AG08396 (cell line): ENCODE measurements at places on chromosomes 12 and 14.

DNA sequence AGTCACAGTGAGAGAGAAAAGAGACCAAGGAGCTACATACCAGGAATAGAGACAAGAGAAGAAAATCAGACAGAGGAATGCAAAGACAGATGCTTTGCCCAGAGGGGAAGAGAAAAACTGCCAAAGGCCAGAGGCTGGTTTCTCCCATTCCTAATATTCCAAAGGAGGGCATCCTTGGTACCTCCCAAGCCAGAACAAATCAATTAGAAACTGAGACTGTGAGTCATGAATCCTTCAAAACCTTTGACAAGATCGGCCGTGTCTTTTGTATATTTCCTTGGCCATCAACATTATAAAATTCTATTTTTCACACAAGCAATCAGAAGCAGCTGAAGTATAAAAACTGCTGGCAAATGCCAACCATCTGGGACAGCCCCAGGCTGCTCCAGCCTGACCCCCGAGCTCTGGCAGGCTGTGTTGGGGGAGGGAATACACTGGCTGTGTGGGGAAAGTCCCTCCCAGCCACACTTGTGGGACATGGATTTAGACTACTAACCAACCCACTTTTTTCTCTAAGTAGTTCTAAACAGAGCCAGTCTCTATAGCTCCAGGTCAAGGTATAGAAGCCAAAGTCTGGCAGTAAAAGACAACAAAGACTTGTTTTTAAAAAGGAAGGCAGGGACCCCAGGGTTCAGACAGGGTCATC, 13.7 kb downstream of the POMT2 start:
- DNase-seq, result no peak

- no peak for DNase-seq
Observed at GRCh38 chr12:9760120-9760519, 581 bp downstream of the CD69 start.

DNA sequence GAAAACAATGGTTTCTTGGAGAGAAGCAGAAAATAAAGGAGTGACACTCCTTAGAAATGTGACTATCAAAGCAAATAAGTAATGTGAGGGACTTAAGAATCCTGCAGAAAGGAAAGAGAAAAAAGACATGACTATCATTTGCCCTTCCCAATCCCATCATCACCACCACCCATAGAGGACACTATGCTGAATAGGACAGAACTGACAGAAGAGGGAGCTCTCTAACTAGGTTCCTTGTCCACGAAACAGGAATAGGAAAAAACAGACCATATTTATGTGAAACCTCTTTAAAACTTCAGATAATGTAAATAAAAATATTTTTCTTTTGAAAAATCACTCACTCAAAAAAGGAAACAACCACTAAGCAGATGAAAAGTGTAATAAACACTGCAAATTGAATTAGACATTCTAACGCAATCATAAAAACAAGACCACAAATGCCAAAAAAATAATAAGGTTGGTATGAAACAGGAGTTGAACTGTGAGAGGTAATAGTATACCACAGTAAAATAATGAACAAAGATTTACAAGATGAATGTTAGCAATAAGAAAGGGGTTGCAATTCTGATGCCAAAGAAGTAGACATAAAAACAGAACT, 24.1 kb downstream of the KLRD1 start:
- peak; percentile 53 for DNase-seq

DNA sequence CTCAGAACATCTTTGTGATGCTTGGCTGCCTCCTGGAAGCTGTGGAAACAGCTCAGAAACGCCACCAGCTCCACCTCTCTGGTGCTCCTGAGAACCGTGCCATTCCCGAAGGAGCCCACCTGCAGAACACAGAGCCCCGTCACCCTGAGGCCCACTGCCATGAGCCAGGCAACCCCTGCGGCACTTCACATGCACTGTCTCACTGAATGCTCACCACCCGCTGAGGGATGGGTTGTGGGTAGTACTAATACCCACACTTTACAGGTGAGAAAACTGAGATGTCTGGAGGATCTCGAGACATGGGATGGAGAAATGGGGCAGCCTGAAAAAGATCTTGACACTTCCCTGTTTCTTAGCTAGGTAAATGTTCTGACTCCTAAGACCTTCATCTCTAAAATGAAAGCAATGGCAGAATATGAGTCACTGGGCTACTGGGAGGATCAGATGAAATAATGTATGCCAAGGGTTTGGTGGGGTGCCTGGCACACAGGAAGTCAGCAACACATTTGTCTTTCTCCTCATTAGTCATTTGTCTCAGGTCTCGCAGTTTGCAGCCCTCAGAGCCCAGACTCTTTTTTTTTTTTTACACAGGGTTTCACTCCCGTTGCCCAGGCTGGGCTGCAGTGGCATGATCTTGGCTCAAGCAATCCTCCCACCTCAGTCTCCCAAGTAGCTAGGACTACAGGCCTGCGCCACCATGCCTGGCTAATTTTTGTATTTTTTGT, 5.3 kb downstream of the OASL start:
- DNase-seq, result no peak

GRCh38 chr12:69475237-69475975, 5.2 kb downstream of the FRS2 start:
- DNase-seq, result peak; percentile 26

DNA sequence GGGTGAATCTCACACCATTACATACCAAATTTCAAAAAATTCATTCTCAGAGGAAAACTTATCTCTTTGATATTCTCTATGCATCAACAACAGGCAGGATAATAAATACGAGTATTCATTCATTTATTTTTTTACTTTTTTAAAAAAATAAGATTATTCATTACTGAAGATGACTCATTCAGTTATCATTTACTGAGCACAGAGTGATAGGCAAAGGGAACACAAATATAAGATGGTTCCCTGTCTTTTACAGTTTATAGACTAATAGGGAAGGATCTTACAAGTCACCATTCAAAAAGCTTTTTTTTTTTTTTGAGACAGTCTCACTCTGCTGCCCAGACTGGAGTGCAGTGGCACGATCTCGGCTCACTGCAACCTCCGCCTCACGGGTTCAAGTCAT, 5.0 kb upstream of the PABPN1 start:
- no peak for DNase-seq

GRCh38 chr14:75298187-75298965, 19.7 kb downstream of the FOS start:
- DNase-seq, result no peak

DNA sequence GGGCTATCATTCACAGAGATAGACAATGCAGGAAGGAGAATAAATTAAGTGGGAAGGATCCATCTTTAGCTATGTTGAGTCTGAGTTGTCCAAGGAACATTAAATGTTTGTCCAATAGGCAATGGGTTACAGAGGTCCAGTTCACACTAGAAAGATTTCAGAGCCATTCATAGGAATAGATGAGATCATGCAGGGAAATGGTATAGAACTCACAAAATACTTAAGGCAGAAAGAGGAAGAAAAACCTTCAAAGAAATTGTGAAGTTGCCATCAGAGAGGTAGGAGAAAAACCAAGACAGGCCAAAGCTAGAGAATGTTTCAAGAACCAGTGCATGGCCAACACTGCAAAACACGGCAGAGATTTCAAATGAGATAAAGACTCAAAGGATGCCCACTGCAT, 94.1 kb downstream of the PHLDA1 start:
- no peak for DNase-seq

DNA sequence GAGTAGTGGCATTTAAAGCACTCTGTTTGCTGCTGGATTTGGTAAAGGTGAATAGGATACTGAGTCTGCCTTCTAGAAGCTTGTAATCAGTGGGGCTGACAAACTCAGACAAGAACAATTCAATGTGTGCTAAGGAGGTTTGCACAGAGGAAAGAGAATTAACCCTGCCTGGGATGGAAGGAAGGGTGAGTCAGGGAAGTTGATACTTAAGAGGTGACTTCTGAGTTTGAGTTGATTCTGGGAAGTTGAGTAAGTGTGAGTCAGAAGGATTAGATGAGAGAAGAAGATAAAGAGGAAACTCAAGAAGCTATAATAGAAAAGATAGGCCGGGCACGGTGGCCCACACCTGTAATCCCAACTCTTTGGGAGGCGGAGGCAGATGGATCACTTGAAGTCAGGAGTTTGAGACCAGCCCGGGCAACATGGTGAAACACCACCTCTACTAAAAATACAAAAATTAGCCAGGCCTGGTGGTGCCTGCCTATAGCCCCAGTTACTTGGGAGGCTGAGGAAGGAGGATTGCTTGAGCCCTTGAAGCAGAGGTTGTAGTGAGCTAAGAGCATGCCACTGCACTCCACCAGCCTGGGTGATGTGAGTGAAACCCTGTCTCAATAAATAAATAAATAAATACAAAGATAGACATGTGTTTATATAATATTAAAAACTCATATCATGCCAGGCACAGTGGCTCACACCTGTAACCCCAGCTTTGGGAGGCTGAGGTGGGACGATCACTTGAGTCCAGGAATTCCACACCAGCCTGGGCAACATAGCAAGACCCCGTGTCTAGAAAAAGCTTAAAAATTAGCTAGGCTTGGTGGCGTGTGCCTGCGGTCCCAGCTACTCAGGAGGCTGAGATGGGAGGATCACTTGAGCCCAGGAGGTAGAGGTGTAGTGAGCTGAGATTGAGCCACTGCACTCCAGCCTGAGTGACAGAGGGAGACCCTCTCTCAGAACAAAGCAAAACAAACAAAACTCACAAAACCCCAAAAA, 126.8 kb upstream of the CPM start:
- peak; percentile 18 for DNase-seq

GRCh38 chr14:39107591-39107996, 4.6 kb upstream of the SEC23A start:
- peak; percentile 32 for DNase-seq

DNA sequence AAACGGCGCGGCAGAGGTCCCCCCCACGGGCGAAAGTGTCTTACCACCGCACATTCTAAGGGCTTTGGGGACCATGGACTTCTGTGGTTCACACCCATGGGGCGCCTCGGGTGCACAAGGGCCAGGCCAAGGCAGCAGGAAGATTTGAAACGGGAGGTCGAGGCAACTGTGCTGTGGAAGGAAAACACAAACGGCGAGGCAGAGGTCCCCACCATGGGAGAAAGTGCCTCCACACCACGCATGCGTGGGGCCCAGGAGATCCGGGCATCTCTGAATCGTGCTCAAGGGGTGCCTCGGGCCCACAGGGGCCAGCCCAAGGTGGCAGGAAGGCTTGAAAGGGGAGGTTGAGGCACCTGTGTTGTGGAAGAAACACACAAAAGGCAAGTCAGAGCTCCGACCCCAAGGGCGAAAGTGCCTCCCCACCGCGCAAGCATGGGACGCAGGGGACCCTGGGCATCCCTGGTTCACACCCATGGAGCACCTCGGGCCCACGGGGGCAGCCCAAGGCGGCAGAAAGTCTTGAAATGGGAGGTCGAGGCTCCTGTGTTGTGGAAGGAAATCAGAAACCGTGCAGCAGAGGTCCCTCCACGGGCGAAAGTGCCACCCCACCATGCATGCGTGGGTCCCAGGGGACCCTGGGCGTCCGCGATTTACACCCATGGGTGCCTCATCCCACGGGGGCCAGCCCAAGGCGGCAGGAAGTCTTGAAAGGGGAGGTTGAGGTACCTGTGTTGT, 371.0 kb downstream of the ALG10 start:
- DNase-seq, result no peak

- DNase-seq, result no peak
Observed at GRCh38 chr12:83128540-83128939, 441.8 kb downstream of the TMTC2 start.

- no peak for DNase-seq
Observed at GRCh38 chr14:78425782-78426181, 255.6 kb downstream of the NRXN3 start.

DNA sequence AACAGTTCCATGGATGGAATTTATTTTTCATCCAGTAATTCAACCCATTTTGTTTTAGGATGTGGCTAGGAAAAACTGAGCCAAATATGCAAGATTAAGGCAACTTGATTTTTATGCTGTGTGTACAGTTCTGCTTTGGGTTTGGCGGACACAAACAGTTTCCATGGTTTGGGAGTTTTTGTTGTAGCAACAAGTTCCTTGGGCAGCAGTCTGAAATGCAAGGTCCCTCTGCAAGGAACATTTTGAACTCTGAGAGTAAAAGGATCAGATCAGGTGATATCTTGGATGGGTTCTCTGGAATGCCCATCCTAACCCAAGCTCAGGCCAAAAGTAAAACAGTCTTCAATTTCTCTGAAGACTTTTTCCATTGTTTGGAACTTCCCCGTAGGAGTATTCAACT, 161.2 kb downstream of the TMX1 start:
- no peak for DNase-seq

DNA sequence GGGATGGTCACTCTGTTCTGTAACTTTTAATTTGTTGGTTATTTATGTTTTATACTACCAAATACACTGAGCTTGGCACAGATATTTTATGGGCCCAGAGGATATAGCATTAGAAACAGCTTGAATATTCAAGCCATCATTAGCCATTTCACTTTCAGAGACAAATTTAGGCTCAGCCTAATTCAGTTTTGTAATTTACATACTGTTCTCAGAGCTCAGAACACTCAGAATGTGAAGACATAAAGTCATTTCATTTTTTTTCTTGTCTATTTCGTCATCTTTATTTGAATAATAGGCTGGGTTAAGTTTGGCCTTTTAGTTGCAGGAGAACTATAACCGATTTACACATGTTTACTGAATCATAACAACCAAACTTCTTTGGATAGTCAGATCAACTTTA, 361.7 kb downstream of the SNAPC1 start:
- DNase-seq, result no peak

GRCh38 chr12:89468648-89469326, 55.8 kb downstream of the GALNT4 start:
- DNase-seq, result no peak

DNA sequence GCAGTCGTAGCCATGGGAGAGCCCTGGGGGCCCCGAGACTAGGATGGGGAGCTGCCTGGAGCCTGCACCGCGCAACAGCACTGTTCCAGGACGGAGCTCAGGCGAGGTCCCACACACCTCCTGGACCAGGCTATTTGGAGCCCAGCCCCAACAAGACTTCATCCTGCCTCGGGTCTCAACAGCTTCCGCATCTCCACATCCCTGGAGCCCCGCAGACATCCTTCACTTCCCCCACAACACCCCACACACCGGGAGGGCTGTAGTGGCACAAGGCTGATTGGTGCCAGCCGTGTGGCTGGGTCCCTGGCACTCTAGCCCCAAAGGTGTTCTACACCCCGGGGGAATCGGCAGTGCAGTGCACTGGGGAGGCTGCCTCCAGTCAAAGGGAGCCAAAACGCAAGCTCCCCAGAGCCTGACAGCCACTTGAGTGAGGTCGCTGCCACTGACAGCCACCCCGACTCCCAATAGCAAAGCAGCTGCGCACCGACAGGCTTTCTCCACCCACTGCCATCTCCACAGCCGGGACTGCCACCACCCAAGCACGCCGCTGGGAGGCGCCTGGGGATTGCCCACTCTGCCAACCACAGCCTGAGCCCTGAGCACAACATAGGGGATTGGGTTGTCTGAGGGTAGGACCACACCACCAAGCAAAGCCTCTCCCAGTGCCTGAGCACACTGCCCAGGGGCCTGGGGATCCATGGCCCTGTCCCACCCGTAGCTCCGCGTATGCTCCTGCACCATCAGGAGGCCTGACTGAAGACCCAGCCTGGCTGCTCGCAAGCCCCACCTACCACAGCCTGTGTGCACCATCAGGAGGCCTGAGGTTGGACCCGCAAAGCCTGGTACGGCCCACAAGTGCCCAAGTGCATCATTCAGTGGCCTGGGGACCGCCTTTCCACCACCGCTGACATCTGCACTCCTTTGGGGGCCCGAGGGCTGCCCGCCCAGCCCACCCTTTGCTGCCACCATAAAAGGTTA, 13.2 kb upstream of the KLRF1 start:
- DNase-seq, result peak; percentile 84
